Activated CD4-positive, alpha-beta T cell treated with anti-CD3 and anti-CD28 coated beads, Interleukin-2, amount 10 ng/mL, durations not matched to agents 7 days and 5 days (primary cell): ENCODE measurements at places on chromosomes 3 and 15. TPM values are rescaled to one million over a fixed set of nuclear protein-coding genes. Genes with fewer than 3 reads are reported as not detected.
A peak's percentile ranks its signal among the peaks of the same experiment; 100 is the strongest.

SEC11A gene
- 119 TPM for total RNA-seq

MEX3B gene
- 0.99 TPM for total RNA-seq

NPAP1 gene
- total RNA-seq = not detected

PRRT3 gene
- total RNA-seq = 5.5 TPM

KNL1 gene
- 62.2 TPM for total RNA-seq

CD200 gene
- total RNA-seq = 4.0 TPM

FBXL2 gene
- total RNA-seq = not detected

ARMC8 gene
- total RNA-seq = 39.0 TPM

GPR27 gene
- total RNA-seq = 1.2 TPM

CX3CR1 gene
- total RNA-seq = 1.5 TPM

DNA sequence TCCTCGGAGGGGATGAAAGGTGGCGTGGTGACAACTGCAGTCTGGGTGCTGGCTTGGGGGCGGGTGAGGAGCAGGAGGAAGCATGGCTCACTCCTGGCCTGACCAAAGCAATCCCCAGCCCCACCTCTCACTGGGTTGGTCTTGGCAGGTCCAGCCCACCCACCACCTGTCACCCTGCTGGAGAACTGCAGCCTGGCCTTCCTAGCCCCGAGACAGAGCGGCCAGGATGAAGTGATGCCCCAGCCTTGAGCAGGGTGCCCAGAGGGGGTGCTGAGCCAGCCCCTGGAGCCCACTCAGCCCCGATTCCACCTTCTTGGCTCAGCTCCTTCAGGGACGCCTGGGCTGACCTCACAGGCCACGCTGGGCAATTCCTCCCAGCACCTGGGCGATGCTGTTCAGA is 89.9 kb downstream of the IQSEC1 start:
- peaks cover 7% of the 10 kb centered on the region for H3K36me3 ChIP-seq
- no peak for DNase-seq
- H3K4me1 ChIP-seq = peaks cover 27% of the 10 kb centered on the region
- no peak overlapping the region for H3K4me3 ChIP-seq

DNA sequence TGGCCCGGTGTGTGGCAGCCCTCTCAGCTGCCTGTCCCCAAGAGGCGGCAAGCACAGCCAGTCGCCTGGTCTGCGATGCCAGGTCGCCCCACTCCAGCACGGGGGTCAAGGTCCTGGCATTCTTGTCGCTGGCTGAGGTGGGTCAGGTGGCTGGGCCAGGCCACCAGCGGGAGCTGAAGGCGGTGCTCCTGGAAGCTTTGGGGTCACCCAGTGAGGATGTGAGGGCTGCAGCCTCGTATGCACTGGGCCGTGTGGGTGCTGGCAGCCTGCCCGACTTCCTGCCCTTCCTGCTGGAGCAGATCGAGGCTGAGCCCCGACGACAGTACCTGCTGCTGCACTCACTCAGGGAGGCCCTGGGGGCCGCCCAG is 20.8 kb downstream of the CAND2 start:
- no peaks in the 10 kb centered on the region for H3K36me3 ChIP-seq
- DNase-seq = no peak
- no peaks in the 10 kb centered on the region for H3K4me1 ChIP-seq

- no peak overlapping the region for H3K4me3 ChIP-seq
- H3K27me3 ChIP-seq = no peaks in the 10 kb centered on the region
- H3K27ac ChIP-seq = no peak overlapping the region
- no peaks in the 10 kb centered on the region for H3K4me1 ChIP-seq
These were observed 1361.4 kb upstream of the GBE1 start for GRCh38 chr3:83122774-83123350.

DNA sequence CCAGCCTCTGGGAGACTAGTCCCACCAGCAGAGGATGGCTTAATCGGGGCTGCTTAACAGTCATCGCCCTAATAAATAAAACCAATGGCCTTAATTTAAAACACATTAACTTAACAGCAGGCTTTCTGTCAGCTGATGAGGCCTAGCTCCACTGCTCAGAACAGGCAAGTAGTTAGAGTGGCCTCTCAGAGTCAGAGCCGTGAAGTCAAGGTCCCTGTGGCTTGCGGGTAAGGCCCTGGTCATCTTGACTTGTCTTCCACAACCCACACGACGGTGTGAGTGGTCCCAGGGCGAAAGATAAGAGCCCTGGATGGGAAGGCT is 11.8 kb downstream of the XXYLT1 start:
- peak overlapping the region; percentile 69 for H3K27ac ChIP-seq
- H3K4me1 ChIP-seq = peaks cover 34% of the 10 kb centered on the region
- DNase-seq = no peak
- no peaks in the 10 kb centered on the region for H3K36me3 ChIP-seq
- no peak overlapping the region for H3K4me3 ChIP-seq
- no peaks in the 10 kb centered on the region for H3K27me3 ChIP-seq

DNA sequence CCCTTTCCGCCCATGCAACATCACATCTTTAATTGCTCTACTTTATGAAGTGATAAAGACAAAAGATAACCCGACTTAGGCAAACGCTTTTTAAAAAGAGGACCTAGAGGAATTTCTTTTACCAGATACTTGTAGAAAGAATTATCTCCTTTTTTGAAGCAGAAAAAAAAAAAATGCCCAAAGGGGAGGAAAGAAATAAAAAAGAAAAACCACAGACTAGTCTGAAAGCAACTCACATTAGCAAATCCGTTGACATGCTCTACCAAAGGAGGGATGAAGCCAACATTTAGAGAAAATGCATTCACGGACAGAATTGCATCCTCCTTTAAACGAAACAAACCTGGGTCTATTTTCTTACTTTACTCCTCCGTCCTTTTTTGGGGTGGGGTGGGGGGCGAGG is 213.6 kb downstream of the MEIS2 start:
- DNase-seq = no peak
- peaks cover 4% of the 10 kb centered on the region for H3K4me1 ChIP-seq
- H3K4me3 ChIP-seq = no peak overlapping the region

DNA sequence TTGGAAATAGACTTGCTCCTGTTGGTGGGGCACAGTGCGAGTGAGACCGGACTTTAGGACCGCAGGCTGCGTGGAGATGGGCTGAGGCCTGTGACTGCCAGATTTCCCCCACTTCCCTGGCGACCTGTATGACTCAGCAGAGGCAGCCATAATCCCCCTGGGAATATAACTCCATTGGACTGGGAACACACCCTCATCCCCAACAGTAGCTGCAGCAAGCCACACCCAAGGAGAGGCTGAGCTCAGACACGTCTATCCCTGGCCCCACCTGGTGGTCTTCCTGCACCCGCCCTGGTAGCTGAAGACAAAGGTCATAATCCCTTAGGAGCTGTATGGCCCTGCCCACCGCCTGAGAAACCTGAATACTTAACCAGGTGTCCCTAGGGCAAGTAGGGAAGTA is 42.6 kb downstream of the DZIP1L start:
- peaks cover 1% of the 10 kb centered on the region for H3K4me1 ChIP-seq
- no peak overlapping the region for H3K27ac ChIP-seq
- no peak overlapping the region for H3K4me3 ChIP-seq
- no peak for DNase-seq
- H3K36me3 ChIP-seq = no peaks in the 10 kb centered on the region

DNA sequence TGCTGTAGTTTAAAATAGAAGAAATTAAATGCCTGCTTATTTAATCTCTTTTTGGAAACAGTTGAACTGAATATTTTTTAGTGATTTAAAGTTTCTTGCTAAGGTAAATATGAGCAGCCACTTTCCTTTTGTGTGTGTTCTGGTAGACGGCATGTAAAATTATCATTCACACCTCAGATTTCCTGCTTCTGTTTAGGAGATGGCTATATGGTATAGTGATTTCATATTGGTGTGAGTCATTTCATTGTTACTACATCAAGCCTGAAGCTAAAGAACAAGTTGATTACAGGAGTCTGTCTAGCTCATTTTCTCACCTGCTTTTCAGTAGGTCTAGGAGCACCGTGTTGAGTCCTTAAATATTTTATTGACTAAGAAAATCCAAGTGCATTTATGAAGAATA is 2.2 kb downstream of the LRCH3 start:
- H3K27ac ChIP-seq = peak overlapping the region; percentile 14
- no peaks in the 10 kb centered on the region for H3K27me3 ChIP-seq
- H3K4me1 ChIP-seq = peaks cover 46% of the 10 kb centered on the region
- peak; percentile 8 for DNase-seq
- H3K36me3 ChIP-seq = peaks cover 9% of the 10 kb centered on the region

GRCh38 chr15:100661156-100661555 is 58.8 kb downstream of the ASB7 start:
- no peak overlapping the region for H3K4me3 ChIP-seq
- peaks cover 17% of the 10 kb centered on the region for H3K27me3 ChIP-seq
- H3K27ac ChIP-seq = no peak overlapping the region

DNA sequence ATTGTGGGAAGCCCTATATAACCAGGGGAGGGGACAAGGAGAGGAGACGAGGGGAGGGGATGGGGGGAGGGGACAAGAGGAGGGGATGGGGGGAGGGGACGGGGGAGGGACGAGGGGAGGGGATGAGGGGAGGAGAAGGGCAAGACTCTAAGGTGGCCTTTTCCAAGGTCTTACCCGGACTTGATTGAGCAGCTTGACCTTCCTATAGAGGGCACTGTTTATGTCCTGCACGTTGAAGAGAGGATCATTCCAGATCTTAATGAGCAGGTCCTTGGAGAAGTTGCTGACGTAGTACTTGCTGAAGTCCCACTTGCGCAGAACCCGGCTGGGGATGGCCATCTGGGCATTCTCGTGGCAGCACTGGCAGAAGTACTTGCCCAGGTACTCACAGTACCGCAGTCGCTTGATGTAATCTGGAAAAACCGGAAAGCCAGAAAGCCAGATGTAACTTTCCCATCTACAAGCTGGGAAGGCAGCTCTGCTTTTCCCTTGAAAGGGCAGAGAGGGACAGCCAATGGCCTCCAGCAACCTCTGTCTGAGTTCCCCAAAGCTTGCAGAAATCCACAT is 55.7 kb downstream of the RUBCN start:
- no peaks in the 10 kb centered on the region for H3K27me3 ChIP-seq
- peaks cover 42% of the 10 kb centered on the region for H3K36me3 ChIP-seq
- H3K4me1 ChIP-seq = no peaks in the 10 kb centered on the region
- DNase-seq = no peak

GRCh38 chr3:43757666-43758321 is 67.1 kb downstream of the ABHD5 start:
- peaks cover 39% of the 10 kb centered on the region for H3K4me1 ChIP-seq
- H3K36me3 ChIP-seq = peaks cover 2% of the 10 kb centered on the region
- no peaks in the 10 kb centered on the region for H3K27me3 ChIP-seq
- DNase-seq = no peak
- H3K27ac ChIP-seq = peak overlapping the region; percentile 72

GRCh38 chr3:140553591-140553990 is 124.3 kb upstream of the TRIM42 start:
- H3K4me3 ChIP-seq = no peak overlapping the region

GRCh38 chr3:71397046-71397445 is 186.5 kb downstream of the FOXP1 start:
- H3K27me3 ChIP-seq = peaks cover 11% of the 10 kb centered on the region
- H3K27ac ChIP-seq = no peak overlapping the region
- no peaks in the 10 kb centered on the region for H3K36me3 ChIP-seq
- H3K4me1 ChIP-seq = peaks cover 34% of the 10 kb centered on the region

- DNase-seq = no peak
- H3K36me3 ChIP-seq = peaks cover 22% of the 10 kb centered on the region
- no peak overlapping the region for H3K4me3 ChIP-seq
- peaks cover 42% of the 10 kb centered on the region for H3K4me1 ChIP-seq
- H3K27ac ChIP-seq = peak overlapping the region; percentile 65
These were observed 2.3 kb downstream of the INKA1 start for GRCh38 chr3:49805367-49805782.

DNA sequence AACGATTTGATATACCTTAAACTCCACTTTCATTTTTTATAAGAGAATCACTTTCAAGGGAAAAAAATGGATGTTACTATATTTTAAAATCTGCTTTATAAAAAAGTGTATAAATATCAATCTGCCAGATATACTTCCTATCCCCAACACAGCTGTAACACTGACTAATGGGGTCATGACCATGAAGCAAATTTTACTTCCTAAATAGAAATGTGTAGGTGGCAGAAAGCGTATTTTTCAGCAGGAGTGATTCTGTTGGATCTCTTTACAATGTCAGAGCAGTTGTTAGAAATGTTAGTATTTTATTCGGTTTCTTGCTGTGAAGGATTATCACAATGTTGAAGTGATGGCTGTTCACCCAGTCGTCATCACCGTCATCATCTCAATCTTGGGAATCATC is 5.5 kb upstream of the C15orf40 start:
- no peak overlapping the region for H3K27ac ChIP-seq
- peaks cover 28% of the 10 kb centered on the region for H3K36me3 ChIP-seq
- no peak for DNase-seq
- no peaks in the 10 kb centered on the region for H3K27me3 ChIP-seq

DNA sequence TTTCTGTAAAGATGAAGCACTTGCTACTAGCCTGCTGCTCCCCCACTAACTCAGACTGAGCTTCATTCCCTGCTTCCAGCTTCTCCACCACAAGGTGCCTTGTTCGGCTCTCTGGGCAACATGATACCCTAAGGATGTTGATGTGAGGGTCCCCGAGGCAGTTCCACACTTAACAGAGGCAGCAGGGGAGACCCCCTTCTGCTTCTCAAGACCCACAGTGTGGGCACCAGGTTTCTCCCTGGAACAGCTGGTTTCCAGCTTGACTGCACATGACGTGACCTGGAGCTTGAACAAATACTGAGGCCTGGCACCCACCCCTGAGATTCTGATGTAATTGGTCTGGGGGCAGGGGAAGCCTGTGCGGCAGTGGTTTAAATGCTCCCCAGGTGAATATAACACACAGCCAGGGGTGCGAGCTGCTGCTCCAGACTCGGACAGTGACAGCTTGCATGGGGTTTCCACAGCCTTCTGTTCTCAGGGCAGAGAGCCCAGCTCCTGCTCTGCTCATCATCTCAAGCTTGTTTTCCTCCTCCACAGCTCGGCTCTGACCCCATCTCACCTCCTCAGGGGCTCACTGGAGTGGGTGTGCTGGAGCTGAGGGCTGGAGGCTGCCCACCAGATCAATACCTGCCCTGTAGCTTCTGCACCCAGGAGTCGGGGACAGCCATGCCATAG is 95.0 kb upstream of the HACD2 start:
- no peaks in the 10 kb centered on the region for H3K4me1 ChIP-seq
- no peak overlapping the region for H3K27ac ChIP-seq
- H3K27me3 ChIP-seq = no peaks in the 10 kb centered on the region
- no peak overlapping the region for H3K4me3 ChIP-seq
- H3K36me3 ChIP-seq = no peaks in the 10 kb centered on the region
- DNase-seq = no peak

GRCh38 chr3:177194299-177194698 is 3.0 kb downstream of the TBL1XR1 start:
- peaks cover 58% of the 10 kb centered on the region for H3K4me1 ChIP-seq
- peaks cover 39% of the 10 kb centered on the region for H3K36me3 ChIP-seq
- DNase-seq = no peak
- H3K27me3 ChIP-seq = no peaks in the 10 kb centered on the region
- H3K4me3 ChIP-seq = peak overlapping the region; percentile 99

DNA sequence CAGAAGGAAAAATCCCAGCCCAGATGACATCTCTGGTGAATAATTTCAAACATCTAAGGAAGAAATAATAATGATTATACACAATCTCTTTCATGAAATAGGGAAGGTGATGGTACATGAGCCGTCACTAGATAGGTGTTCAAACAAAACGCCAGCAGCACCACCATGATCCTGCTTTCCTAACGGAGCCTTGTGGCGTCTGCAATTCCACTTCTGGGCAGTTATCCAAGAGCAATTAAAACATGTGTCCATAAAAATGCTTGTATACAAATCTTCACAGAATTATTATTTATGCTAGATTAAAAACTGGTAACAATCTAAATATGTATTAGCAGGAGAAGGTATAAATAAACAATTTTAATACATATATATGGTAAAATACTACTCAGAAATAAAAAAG is 33.7 kb downstream of the RTP4 start:
- no peak overlapping the region for H3K4me3 ChIP-seq
- H3K4me1 ChIP-seq = no peaks in the 10 kb centered on the region
